Sigmoid colon (tissue), 7 donors: ENCODE measurements at places on chromosomes 11 and 22. TPM values are rescaled to one million over a fixed set of nuclear protein-coding genes. Genes with fewer than 3 reads are reported as not detected.

The SAA4 gene
- total RNA-seq = not detected

The LRRC74B gene
- not detected for total RNA-seq

The MS4A3 gene
- total RNA-seq = not detected

- no peak overlapping the region for H3K27ac ChIP-seq
- H3K4me1 ChIP-seq = no peaks in the 10 kb centered on the region
- no peak for DNase-seq
- no peaks in the 10 kb centered on the region for H3K27me3 ChIP-seq
- H3K4me3 ChIP-seq = no peak overlapping the region
- H3K36me3 ChIP-seq = no peaks in the 10 kb centered on the region
Observed at GRCh38 chr22:28581016-28581415, 98.6 kb downstream of the TTC28 start.

- H3K36me3 ChIP-seq = no peaks in the 10 kb centered on the region
- no peaks in the 10 kb centered on the region for H3K4me1 ChIP-seq
- H3K27me3 ChIP-seq = no peaks in the 10 kb centered on the region
- DNase-seq = no peak
Observed at GRCh38 chr11:66363805-66364535, 7.6 kb downstream of the SLC29A2 start.

DNA sequence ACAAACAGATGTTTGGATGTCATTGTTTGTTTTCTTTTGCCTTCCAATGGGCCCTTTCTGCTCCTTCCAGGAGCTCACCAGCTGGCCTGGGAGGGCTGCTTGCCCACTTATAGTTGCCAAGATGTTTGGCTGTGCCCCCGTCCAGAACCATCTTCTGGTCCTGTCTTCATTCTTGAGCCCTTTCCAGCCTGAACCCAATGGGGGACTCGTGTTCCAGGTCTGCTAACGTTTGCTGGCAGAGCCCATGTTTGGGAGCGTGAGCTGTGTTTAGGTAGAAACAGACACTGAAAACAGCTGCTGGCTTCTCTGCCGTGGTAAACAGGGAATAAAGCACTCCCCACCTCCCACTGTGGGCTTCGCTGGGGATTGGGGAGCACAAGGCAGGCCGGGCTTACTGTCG lies 83.2 kb upstream of the SYT13 start:
- no peaks in the 10 kb centered on the region for H3K36me3 ChIP-seq
- H3K4me1 ChIP-seq = no peaks in the 10 kb centered on the region
- no peak for DNase-seq
- H3K4me3 ChIP-seq = no peak overlapping the region

GRCh38 chr22:35648066-35649025 lies at the start of gene APOL6:
Gene APOL6, plus strand, starts transcription at chr22:35648446. Its CDS starts 7,980 bp downstream, at chr22:35656426.
- no peaks in the 10 kb centered on the region for H3K36me3 ChIP-seq
- DNase-seq = peak; percentile 74
- peak within 1 kb of the TSS; percentile 93 for H3K27ac ChIP-seq
- no peaks in the 10 kb centered on the region for H3K4me1 ChIP-seq
- peak within 1 kb of the TSS; percentile 58 for H3K4me3 ChIP-seq

DNA sequence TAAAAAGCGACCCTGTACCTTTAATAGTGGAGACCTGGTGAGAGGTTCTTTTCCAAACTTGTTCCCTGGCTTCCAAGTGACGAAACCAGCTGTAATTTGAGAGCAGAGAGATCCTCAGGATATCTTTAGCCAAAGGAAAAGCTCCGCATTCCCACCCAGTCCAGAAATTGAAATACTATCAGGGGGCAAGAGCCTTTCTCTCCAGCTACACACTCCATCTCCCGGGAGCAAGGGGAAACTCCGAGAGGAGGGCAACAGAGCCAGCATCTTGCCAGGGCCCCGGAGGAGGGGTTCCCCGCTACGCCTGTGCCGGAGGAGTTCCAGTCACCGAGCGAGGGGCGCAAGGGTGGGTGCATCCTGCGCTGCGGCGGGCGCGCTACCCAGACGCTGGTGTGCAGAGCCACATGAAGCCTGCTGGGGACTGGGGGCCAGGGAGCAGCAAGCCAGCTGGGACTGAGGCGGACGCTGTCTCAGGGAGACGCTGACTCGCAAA lies at the start of gene FIBIN:
FIBIN (plus strand) TSS at position 148 of the 493 bp plus-strand sequence. CDS start 415 bp downstream, outside the sequence.
- peaks cover 56% of the 10 kb centered on the region for H3K4me1 ChIP-seq
- H3K27me3 ChIP-seq = no peaks in the 10 kb centered on the region
- H3K4me3 ChIP-seq = peak within 1 kb of the TSS; percentile 70
- H3K27ac ChIP-seq = peak within 1 kb of the TSS; percentile 87

DNA sequence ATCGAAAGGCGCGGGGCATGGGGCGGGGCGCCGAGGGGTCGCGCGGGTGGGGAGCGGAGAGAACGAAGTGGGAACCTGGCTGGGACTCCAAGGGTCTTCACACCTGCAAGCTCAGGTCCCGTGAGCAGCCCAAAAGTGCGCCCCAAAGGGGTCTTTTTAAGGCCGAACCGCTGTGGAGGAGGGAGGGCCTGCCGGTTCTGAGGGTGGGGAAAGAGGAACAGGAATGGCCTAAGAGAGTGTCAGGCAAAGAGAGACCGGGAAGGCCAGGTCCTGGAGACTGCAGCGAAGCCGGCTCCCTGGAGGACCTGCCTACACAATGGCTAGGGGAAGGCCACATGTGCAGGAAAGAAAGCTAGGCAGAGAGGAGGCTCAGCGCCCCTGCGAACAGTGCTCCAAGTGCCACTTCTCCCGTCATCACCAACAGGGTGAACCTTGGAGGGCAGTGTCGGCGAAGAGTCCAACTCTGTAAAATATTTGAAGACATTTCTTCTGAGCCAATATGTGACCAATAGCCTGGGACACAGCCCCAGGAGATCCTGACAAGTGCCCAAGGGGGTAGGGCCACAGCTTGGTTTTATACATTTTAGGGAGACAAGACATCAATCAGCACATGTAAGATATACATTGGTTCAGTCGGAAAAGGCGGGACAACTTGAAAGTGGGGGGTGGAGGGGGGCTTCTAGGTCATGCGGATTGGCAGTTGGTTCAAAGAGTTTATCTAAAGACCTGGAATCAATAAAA lies 710 bp upstream of the DGCR2 start:
- no peaks in the 10 kb centered on the region for H3K36me3 ChIP-seq
- H3K4me1 ChIP-seq = no peaks in the 10 kb centered on the region
- peak overlapping the region; percentile 95 for H3K27ac ChIP-seq
- DNase-seq = no peak
- no peaks in the 10 kb centered on the region for H3K27me3 ChIP-seq
- H3K4me3 ChIP-seq = peak overlapping the region; percentile 96

DNA sequence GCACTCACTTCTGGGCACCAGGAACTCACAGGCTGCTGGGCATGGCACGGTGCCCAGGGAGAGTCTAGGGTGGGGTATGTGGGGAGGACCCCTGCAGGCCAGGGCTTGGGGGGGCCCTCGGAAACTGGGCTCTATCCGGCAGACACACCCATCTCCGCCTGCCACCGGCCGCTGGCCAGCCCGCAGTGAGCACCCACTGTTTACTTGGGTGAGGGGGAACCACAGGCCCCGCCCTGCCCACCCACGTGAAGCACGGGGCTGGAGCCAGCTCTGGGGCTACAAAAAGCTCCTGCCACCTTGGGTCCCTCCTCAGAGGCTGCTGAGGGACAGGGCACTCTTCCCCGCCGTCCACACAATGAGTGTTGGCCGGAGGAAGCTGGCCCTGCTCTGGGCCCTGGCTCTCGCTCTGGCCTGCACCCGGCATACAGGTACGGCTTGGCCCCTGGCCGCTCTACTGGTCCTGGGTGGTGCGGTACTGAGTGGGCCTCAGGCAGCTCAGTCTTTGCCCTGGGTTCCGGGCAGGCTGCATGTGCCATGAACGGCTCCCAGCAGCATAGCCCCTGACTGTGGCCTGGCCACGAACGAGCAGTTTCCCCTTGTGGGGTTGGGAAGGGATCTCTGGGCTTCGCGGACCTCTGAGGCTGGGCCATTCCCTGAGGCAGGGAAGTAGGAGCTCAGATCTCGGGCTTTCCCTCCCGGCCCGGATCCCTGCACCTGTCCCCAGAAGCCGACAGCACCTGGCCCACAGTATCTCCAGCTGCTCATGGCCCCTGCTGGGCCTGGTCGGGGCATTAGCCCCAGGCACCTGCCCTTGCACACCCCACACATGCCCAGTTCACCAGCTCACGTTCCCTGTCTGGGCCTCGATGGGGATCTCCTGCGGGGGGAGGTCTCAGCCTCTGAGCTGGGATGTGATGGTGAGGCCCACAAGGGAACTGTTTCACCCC lies at the start of gene MUC5AC:
MUC5AC (plus strand) TSS at position 309 of the 947 bp plus-strand sequence; CDS start at position 356, 47 bp downstream.
- no peak within 1 kb of the TSS for H3K27ac ChIP-seq
- no peaks in the 10 kb centered on the region for H3K36me3 ChIP-seq
- peaks cover 10% of the 10 kb centered on the region for H3K27me3 ChIP-seq
- H3K4me3 ChIP-seq = no peak within 1 kb of the TSS
- DNase-seq = no peak

GRCh38 chr11:122307476-122308035 lies 191.5 kb upstream of the BLID start:
- peaks cover 10% of the 10 kb centered on the region for H3K4me1 ChIP-seq
- H3K36me3 ChIP-seq = no peaks in the 10 kb centered on the region
- H3K27me3 ChIP-seq = no peaks in the 10 kb centered on the region
- H3K4me3 ChIP-seq = no peak overlapping the region
- DNase-seq = no peak
- peak overlapping the region; percentile 30 for H3K27ac ChIP-seq

- peak overlapping the region; percentile 57 for H3K4me3 ChIP-seq
- DNase-seq = no peak
- H3K27ac ChIP-seq = peak overlapping the region; percentile 96
- no peaks in the 10 kb centered on the region for H3K36me3 ChIP-seq
- no peaks in the 10 kb centered on the region for H3K27me3 ChIP-seq
- H3K4me1 ChIP-seq = no peaks in the 10 kb centered on the region
Observed at GRCh38 chr22:23522623-23523251, 57.4 kb downstream of the IGLL1 start.
